ENCODE measurements at places on chromosomes 2 and 18. TPM values are rescaled to one million over a fixed set of nuclear protein-coding genes. Genes with fewer than 3 reads are reported as not detected.

DNA sequence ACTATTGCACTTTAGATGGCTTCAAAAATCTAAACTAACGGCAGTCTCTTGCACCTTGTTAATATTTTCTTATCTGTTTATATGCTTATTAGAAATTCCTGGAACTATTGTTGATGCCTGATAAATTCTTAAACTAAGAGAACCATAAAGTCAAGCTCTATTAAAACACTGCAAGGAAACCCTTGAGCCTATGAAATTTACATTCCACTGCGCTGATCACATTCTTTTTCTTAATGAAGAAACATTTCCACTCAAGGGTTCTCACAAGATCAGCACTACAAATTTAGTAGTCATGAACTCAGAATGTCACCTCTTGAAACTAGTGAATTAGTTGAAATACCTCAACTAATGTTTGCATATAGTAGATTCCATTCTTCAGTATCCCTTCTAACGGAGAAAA lies 331.8 kb upstream of the SLC8A1 start:
- no peak overlapping the region for H3K4me3 ChIP-seq
- H3K36me3 ChIP-seq, result no peaks in the 10 kb centered on the region
- no peak for DNase-seq
- no peaks in the 10 kb centered on the region for H3K4me1 ChIP-seq

The EVX2 gene
- total RNA-seq, result not detected

DNA sequence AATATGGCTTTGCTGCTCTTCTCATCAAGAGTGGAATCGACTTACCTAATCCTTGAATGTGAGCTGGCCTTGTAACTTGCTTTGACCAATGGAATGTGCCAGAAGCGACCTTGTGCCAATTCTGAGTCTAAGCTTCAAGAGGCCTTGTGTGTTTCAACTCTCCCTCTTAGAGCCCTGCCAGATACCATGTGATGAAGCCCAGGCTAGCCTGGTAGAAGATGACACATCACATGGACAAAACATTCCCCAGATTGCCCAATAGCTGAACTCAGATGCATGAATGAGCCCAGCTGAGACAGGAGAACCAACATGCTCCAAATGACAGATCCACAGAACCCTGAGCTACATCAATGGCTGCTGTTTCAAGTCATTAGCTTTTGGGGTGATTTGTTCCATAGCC lies 4.2 kb upstream of the KLHL14 start:
- no peak for DNase-seq

The TUBB8B gene
- not detected for total RNA-seq

- no peaks in the 10 kb centered on the region for H3K27me3 ChIP-seq
- H3K27ac ChIP-seq, result no peak overlapping the region
- H3K4me3 ChIP-seq, result no peak overlapping the region
- H3K36me3 ChIP-seq, result no peaks in the 10 kb centered on the region
- no peaks in the 10 kb centered on the region for H3K4me1 ChIP-seq
- no peak for DNase-seq
Observed at GRCh38 chr2:210762604-210763588, 206.5 kb downstream of the CPS1 start.

Data from GM12878 (cell line).